Ovary (tissue), 10 donors: ENCODE measurements at places on chromosomes 5 and 9. TPM values are rescaled to one million over a fixed set of nuclear protein-coding genes. Genes with fewer than 3 reads are reported as not detected.

DNA sequence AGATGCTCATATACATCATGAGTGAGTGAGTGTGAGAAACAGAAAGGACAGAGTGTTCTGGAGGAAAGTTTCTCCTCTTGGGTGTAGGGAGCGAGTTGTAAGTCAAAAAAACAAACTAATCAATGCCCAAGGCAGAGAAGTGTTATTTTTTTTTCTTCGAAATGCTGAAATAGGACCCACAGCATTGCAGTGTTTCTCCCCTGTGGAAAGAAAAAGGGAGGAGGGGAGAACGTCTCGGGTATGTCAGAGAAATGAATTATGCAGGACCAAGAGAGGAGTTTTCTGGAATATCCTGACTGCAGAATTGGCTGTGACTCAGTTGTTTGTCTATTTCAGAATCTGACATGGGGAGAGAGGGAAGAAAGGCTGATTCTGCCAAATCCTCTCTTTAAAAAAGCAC, 337.9 kb upstream of the RFX3 start:
- no peak overlapping the region for H3K27ac ChIP-seq
- no peaks in the 10 kb centered on the region for H3K36me3 ChIP-seq
- no peaks in the 10 kb centered on the region for H3K27me3 ChIP-seq
- H3K4me3 ChIP-seq, result no peak overlapping the region
- no peak for DNase-seq

GFPT2 gene
- 18.5 TPM for polyA plus RNA-seq

DRD1 gene
- polyA plus RNA-seq, result 0.42 TPM

DNA sequence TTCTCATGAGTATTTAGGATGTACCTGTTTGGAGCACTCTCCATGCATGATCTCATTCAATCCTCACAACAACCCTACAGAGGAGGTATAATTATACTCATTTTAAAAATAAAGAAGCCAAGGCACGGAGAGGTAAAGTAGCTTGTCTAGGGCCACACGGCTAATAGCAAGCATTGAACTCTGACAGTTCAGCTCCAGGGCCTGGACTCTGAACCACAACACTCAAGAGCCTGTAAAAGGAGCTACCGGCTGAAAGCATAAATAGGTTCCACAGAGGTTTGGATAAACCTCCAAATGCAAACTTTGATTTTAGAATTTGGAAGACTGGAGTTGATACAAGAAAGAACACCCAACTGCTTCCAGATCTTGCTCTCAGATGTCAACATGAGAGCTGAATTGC, 41.2 kb downstream of the ARHGEF37 start:
- H3K36me3 ChIP-seq, result no peaks in the 10 kb centered on the region
- no peak overlapping the region for H3K27ac ChIP-seq
- no peaks in the 10 kb centered on the region for H3K27me3 ChIP-seq
- no peaks in the 10 kb centered on the region for H3K4me1 ChIP-seq

C5orf58 gene
- not detected for polyA plus RNA-seq

CENPK gene
- polyA plus RNA-seq, result 1.7 TPM
